ENCODE measurements at places on chromosomes 5 and 9.
A peak's percentile ranks its signal among the peaks of the same experiment; 100 is the strongest.

- no peak for DNase-seq
These were observed 16.6 kb downstream of the VAV2 start for GRCh38 chr9:133975511-133975910.

DNA sequence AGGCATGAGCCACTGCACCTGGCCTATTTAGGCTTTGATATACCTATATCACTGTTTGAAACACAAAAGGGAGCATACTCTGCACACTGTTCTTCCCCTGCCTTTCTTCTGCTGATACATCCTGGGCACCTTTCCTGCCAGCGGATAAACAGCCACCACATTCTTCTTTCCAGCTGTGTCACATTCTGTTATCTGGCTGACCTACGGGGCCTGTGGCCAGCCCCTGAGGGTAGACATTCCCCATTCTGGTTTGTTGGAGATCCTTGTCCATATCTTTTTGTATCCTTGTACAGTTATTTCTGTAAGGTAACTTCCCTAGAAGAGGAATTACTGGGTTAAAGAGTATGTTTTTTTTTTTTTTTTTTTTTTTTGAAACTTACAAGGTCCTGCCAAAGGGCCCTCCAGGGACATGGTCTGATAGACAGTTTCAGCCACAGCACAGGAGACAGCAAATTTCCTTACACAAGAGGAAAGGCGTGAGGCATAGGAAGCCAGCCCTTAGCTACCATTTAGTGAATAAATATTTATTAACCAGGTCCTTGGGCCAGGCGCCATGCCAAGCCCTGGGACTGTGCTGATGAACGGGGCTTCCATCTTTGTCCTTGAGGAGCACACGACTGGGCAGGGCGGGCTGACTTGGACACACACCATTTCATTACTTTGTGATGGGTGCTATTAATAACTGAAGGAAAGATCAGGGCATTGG is 57.8 kb downstream of the ERGIC1 start:
- no peak for DNase-seq

DNA sequence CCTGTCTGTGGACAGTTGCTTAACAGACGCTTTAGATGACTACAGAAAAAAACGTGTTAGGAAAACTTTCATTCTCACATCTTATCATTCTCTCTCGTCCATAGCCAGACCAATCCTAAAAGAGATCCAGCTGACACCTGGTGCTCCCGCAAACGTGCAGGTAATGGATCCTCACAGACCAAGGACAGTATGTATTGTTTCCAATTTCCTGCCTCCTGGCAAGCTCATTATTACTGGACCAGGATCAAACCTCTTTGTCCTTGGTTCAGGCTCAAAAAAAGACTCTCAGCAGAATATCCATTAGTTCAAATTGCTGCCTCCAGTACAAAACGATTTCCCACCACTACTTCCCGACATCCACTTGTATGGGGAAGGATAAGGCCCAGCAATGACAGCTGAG is 62.4 kb downstream of the SERINC5 start:
- DNase-seq = no peak

DNA sequence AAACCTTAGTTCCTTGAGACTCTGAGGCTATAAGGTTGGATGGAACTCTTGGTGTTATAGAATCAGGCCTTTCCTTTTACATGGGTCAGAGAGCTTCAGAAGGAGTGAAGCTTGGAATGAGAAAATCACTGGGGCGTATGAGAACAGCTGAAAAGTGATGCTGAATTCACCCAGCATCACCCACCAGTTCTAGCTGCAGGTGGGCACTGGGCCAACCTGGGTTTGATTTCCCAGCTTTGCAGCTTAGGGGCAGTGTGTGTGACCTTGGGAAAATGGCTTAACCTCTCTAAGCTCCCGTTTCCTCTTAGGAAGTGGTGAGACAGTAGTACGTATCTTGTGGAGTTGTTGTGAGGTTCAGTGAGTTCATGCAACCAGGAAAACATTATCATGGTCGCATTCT is 10.7 kb downstream of the PCDH12 start:
- no peak for DNase-seq

DNA sequence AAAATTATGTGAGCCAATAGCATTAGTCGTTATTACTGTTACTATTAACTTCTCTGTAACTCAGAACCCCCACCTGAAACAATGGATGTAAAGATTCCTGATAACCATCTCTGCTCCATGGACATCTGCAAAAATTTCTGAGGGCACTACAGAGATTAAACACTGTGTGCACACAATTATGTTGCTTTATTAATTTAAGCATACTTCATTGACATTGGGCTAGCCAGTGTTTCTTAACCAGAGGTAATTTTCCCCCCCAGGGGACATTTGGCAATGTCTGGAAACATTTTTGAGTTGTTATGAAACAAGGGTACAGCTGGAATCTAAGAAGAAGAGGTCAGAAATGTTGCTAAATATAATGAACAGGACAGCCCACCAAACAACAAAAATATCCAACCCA is 19.3 kb downstream of the SLIT3 start:
- DNase-seq = no peak

DNA sequence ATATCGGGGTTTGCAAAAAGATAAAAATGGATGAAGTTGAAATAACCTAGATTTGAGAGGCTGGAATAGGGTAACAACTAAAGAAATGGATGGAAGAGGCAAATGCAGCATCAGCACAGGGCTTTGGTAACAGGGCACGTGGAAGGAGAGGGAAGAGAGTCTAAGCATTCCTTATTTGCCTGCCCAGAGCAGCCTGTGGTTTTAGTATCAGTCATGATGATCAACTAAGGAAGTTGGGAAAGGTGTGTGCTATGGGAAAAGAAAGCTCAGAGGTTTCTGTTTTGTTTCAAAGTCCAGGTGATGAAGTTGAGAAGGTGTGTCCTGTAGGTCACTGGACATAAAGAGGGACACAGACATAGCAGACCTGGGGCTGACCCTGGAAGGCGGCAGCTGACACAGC is 28.8 kb downstream of the GAS1 start:
- no peak for DNase-seq

DNA sequence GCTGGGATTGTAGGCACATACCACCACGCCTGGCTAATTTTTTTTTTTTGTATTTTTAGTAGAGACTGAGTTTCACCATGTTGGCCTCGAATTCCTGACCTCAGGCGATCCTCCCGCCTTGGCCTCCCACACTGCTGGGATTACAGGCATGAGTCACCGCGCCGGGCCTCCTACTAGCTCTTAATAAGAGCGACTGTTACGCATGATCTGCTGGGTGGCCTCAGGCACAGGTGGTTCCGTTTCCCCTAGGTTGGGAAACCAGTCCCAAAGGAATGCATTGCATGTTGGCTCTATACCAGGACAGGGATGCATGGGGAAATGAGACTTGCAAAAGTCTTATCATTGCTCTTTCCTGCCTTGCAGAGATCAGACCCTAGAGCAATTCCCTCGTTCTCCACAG is 184.7 kb upstream of the PPP1R26 start:
- no peak for DNase-seq

DNA sequence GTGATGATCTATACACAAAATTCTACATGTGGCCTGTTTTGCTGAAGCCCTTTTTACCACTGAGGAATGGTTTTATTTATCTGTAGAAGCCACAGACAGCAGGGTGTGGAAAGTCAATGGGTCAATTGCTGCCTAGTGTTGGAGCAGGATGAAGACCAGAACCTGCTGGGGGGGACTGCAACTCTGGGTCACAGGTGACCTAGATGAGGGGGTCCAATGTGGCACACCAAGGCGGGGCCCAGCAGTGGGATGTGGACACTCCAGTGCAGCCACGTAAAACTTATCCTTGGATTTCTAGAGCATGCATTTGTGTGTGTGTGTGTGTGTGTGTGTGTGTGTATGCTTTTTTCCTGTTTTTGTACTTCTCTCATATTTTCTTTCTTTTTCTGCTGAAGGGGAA is 147.5 kb upstream of the PHYKPL start:
- no peak for DNase-seq

DNA sequence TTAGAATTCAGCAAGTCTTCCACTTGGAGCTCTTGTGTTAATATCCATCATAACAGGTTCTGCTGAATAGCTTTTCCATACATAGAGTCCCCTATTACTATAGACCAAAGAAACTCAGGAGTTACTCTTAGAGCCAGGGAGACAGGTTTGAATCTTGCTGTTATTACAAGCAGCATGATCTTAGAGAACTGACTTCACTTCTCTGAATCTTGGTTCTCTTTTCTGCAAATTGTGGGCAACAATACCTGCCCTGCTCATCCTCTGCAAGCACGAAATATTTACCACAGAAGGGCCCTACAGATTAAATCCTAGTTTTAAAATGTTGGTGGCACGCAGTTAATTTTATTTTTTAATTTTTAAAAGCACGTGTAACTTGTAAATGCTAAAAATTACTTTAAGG is 111.7 kb downstream of the TLR4 start:
- DNase-seq = no peak

DNA sequence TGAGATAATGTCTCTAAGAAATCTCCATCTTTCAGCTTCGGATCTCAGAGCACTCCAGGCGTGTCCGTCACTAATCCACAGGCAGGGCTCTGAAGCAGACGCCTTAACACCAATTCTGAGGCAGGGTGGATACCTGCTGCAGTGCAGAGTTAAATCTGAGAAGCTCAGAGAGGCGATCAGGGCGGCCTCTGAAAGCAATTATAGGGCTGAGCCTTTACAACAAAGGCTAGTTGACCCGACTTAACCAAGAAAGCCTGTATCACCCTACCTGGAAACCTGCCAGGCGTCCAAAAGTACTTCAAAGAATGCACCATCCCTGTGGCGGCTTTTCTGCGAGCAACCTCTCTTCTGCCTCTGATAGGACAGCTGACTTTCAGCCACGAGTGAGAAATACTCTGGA is 134.8 kb upstream of the MSX2 start:
- DNase-seq = no peak

DNA sequence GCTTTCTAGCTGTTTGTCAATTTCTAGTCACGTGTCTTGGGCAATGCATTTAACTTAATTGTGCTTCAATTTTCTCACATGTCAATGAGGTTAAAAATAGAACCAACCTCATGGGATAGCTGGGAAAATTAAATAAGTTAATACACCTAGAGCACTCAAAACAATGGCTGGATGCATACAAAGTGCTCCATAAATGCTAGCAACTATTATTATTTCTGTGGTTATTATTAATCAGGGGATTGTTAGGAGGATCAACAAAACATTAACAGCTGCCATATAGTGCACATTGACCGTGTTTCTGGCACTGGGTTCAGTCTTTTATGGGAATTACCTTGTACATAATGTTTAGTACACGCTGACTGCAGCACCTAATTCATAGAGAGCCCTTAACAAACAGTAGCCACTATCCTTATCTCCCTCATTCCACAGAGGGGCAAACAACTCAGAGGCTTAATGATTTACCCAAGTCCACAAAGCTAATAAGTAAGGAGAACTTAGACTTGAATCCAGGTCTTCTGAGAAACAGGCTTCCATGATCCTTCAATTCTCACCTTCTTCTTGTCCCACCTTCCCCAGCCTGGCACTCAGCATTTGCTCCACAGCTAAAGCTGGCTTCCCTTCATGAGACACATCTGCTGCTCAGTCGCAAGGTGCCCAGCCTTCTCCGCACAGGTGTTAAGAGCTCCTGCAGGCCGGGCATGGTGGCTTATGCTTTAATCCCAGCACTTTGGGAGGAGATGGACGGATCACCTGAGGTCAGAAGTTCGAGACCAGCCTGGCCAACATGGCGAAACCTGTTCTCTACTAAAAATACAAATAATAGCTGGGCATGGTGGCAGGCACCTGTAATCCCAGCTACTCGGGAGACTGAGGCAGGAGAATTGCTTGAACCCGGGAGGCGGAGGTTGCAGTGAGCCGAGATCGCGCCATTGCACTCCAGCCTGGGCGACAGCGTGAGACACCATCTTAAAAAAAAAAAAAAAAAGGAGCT is 137.4 kb upstream of the ABCA1 start:
- DNase-seq = no peak

DNA sequence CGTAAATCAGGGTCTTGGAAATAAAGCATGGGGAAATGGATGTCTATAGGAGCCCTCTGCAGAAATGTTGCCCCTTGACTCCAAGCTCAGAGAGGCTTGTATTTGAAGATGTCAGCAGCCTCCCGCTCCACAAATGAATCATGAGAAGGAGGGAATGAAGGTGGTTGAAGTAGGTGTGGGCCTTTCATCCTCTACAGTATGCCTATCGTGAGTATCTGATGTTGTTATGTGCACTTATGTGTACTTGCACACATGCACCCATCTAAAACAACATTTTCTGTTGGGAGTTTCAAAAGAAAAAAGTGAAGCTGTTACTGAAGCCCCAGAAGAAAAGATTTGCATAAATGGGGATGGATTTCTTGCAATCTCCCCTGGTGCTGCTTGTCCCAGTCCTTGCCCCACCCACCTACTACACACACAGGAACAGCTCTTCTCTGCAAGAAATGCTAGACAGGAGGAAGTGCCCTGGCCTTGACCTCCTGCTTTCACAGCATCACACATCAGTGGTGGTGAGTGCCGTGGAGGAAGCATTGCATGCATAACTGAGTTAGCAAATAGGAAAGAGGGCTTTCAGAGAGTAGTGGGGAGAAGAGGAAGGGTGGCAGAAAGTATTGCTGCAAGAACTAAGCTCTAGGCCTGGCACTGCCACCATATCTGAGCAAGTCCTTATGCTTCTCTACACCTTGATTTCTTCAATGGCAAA is 156.1 kb downstream of the SNX18 start:
- no peak for DNase-seq

- no peak for DNase-seq
These were observed 23.8 kb upstream of the CAMLG start for GRCh38 chr5:134714541-134714940.

- peak; percentile 45 for DNase-seq
These were observed 2.4 kb downstream of the CARD19 start for GRCh38 chr9:93098236-93098946.

DNA sequence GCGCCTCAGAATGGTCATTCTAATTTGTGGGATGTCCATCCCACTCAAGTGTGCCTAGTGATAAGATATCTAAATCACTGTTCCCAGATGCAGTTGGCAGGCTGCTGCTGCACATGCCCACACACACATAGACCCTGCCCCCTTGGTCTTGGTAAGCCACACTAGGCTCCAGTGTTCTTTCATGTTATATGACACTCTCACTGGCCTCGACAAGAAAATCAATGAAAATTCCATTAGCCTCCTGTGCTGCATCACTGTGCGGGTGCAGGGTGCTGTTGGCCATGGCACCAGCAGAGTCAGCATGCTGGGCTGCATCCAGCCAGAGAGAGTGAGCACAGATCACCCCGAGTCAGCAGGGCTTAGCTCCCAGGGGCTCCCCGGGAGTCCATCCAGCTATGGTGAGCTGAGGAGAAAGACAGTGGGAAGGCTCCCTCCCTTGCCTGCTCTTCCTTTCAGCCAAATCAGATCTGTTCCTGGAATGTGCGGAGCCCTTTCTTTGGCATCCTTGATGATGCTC is 59.9 kb downstream of the ABLIM3 start:
- DNase-seq = no peak

DNA sequence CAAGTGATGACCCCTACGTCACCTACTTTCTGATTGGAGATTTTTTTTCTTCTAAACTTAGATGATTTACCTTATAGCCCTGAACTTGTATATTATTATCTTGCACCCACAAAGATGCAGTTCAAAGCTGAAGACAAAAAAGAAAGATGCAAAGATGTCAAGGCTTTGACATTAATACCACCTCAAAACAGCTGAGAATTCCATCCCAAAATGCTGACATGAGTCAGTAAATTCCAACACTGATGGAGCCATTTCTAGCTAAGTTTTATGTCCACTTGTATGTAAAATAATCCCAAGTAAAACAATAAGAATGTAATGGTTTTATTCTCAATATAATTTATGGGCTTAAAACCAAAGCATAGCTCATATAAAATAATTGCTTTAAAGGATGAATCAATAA is 91.5 kb upstream of the CDH9 start:
- DNase-seq = no peak

- DNase-seq = no peak
These were observed 65.9 kb downstream of the HABP4 start for GRCh38 chr9:96515621-96516470.

- no peak for DNase-seq
These were observed 95.7 kb upstream of the EFNA5 start for GRCh38 chr5:107766439-107766838.

Measured in GOT3 (cell line).